ENCODE measurements at places on chromosomes 1 and 21.
A peak's percentile ranks its signal among the peaks of the same experiment; 100 is the strongest.

GRCh38 chr1:200436436-200436835 lies 26.6 kb upstream of the ZNF281 start:
- no peak for DNase-seq

DNA sequence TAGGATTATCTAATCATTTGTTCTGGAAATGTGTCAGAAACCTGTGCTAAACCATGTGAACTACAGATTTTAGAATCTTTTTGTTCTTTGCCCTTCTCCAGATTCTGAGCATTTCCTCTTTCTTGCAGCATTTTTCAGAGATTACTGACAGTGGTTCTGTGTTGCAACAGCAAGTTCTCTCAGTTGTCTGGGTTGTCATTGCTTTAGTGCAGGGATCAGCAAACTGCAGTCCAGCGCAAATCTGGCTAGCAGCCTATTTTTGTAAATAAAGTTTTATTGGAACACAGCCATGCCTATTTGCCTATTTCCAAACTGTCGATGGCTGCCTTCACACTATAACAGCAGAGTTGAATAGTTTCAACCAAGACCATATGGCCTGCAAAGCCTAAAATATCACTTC lies 66.3 kb upstream of the LRRC8D start:
- DNase-seq, result peak; percentile 93

DNA sequence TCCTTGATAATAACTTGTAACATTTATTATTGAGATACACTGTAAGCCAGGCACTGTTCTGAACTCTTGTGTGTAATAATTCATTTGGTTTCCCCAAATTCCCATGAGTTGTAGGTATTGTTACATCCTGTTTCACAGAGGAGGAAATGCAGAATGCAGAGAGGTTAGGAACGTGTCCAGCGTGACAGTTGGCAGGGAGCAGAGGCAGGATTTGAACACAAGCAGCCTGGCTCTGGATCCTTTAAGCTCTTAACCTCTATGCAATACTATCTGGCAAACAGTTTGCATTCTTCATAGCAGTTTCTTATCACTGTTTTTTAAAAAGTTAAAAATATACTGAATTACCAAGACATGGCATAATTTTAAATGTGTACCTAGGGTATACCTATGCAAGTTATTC lies 30.5 kb downstream of the EEIG2 start:
- no peak for DNase-seq

DNA sequence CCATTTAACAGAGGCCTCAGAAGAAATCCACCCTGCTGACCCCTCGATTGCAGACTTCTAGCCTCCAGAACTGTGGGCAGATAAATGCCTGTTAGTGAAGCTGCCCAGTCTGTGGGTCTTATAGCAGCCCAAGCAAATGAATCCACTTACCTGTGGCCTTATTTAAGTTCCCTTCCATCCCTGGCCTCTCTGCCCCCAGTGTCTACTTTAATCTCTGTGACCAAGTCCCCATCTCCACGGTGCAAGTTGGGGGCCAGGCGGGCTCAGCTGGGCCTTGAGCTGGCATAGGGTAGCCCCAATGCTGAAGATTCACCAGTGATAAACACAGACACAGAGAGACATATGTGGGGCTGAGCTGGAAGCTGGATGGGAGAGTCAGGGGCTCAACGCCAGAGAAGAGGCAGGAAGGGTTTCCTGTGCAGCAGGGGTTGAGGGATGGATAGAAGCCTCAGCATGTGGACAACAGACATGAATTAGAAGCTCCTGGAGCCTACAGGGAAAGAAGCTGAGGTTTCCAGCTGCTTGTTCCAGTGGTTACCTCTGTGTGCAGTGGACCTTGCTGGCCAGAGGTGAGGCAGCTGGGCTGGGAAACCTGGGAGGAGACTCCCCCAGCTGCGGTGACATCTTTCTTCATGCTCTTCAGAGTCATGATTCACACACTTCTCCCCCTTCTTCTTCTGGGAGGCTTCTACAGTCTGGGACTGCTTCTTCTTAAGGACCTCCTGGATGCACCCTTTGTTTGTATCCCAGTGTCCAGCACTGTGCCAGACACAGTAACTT lies 13.4 kb upstream of the B3GALT5 start:
- DNase-seq, result no peak

GRCh38 chr1:15515022-15515663 lies 8.9 kb downstream of the CASP9 start:
- peak; percentile 24 for DNase-seq

DNA sequence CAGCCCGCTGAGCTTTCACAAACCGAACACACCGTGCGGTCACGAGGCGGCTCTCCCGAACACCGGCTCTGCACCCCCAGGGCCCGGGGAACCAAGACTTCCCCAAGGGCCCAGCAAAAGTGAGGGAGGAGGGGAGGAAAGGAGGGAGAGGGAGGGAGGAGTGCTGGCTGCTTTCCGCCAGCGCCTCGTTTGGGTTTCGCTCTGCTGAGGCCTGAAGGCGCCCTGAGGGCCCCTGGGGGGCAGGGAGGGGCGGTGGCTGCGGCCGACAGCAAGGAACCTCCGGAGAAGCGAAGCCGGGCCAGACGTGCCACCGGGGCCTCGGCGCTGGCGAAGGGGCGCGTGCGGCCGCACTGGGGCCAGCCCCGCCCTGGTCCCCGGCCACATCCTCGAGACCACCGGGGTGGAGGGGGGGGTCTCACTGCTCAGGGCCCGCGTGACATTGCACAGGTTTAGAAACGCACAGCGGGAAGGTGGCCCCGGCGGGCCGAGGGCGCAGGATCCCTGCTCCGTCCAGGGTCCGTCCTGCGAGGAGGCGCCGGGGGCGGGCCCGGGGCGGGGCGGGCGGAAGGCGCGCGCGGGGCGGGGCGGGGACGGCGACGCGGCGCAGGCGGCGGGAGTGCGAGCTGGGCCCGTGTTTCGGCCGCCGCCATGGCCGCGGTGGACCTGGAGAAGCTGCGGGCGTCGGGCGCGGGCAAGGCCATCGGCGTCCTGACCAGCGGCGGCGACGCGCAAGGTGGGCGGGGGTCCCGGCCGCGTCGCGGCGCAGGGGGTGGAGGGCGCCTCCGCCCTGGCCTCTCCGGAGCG lies at the start of gene PFKL:
Gene PFKL, plus strand, starts transcription at position 596 of the 804 bp plus-strand sequence. Its CDS starts 53 bp downstream, at position 649.
- peak; percentile 44 for DNase-seq

GRCh38 chr1:41464885-41465284 lies 19.6 kb downstream of the EDN2 start:
- DNase-seq, result no peak

DNA sequence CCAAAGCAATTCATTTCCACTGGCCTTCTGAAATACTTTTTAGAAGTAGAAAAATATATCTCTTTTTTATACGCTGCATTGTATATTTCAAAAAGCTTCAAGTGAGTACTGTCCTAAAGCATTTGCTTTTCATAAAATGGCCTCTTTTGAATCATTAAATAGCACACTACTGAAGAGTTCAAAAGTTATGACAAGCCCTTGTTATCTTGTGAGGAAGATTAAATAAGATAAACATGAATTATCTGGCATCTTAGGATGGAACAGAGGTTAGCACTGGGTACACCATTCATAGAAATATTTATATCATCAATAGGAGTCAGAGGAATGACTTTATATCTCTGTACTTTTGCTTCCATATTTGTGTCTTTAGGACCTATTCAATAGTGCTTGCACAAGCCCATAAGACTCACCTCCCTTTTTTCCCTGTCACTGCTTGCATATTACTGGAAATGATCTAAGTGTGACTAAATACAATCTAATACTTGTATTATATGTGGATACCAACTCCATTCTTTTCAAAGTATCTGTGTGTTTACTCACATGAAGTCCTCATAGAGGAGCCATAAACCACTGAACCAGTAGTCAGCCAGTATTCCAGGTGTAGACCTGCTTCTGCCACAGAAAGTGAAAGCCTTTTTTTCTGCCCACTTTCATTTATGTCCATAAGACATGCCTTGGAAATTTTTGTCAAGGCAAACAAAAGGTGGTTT lies 274.2 kb upstream of the C1orf105 start:
- no peak for DNase-seq

DNA sequence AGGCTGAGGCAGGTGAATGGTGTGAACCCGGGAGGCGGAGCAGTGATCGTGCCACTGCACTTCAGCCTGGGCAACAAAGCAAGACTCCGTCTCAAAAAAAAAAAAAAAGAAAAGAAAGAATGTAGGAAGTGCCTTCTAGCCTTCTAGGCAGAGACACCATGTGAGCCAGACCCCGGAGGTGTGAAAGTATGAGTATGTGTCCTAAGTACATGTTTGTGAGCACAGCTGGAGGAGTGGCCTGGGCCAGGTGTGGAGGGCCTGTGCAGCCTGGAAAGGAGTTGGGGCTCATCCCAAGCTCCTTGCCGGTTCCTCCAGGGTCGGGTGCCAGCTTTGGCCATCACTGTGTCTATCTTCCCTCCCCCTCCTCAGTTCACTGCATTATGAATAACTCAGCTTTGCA lies 13.0 kb downstream of the SOX13 start:
- no peak for DNase-seq

- DNase-seq, result no peak
Measured at GRCh38 chr1:239084459-239085080, 301.8 kb upstream of the CHRM3 start.

- no peak for DNase-seq
Measured at GRCh38 chr1:13762642-13763041, 62.7 kb downstream of the PRDM2 start.

GRCh38 chr1:70090141-70090540 lies 115.2 kb downstream of the LRRC40 start:
- no peak for DNase-seq

DNA sequence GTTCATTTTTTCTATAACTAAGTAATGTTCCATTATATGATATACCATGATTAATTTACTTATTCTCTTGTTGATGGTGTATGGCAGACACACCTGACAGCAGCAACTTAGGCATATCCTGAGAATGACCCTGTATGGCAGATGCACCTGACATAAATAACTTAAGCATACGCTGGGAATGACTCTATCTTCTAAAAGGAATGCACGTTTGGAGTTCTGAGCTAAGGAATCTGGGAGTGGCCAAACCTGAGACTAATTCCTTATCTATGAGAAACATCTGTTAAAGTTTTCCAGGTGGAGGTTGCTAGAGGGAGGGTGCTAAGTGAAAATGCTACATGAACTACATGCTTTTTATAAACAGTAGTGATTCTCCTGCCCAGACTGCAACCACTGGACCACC lies 96.7 kb upstream of the RGS18 start:
- no peak for DNase-seq

- no peak for DNase-seq
Measured at GRCh38 chr1:209536843-209537242, 46.7 kb upstream of the CAMK1G start.

DNA sequence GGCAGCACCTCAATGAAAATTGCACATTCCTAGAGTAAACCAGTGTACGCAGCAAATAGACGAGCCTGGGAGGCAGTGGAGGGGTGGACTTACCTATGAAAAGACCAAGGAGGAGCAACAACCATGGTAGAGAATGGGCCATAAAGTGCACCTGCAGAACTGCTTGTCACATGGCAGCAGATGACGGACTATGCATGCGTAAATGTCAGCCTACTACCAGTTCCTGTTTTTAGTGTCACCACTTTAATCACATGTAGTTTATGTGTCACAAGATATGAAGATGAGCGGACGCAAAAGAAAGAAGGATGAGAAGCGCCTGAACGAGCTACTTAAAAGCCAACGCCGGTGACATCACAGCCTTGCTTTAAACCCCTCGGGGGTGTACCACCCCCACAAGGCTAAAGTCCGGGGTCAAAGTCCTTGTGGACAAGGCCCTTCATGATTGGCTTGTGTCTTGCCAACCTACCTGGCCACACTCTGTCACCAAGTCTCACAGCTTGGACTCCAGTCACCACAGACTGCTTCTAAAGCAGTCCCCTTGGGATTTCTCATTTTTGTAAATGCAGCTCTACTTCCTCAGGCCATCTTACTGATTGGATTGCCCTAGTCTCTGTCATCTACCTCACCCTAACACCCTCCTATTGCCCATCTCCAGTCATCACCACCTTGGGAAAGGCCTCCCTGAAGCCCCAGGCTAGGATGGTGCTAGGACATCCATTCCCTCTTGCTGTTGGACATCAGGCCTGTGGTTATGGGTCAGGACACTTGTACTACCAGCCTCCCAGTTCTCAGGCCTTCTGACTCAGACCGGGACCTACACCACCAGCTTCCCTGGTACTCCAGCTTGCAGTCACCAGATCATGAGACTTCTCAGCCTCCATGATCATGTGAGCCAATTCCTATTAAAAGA lies 6.0 kb upstream of the LY9 start:
- DNase-seq, result peak; percentile 80

DNA sequence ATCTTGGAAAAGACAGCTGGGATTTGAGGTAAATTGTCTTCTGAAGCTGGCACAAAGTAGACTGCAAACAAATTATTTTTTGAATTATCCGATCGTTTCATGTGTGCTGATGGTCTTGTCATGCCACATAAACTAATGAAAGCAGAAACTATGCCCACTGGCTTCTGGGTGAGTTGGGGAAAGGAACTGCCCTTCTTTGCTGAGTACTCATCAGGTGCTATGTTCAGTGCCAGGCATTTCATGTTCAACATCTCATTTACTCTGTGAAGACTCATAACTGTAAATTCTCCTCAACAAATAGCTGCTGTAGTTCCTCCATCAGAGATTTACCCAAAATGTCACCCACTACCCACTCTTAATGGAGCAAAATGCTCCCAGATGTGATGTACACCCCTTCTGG lies 1.2 kb downstream of the TRIT1 start:
- DNase-seq, result no peak

DNA sequence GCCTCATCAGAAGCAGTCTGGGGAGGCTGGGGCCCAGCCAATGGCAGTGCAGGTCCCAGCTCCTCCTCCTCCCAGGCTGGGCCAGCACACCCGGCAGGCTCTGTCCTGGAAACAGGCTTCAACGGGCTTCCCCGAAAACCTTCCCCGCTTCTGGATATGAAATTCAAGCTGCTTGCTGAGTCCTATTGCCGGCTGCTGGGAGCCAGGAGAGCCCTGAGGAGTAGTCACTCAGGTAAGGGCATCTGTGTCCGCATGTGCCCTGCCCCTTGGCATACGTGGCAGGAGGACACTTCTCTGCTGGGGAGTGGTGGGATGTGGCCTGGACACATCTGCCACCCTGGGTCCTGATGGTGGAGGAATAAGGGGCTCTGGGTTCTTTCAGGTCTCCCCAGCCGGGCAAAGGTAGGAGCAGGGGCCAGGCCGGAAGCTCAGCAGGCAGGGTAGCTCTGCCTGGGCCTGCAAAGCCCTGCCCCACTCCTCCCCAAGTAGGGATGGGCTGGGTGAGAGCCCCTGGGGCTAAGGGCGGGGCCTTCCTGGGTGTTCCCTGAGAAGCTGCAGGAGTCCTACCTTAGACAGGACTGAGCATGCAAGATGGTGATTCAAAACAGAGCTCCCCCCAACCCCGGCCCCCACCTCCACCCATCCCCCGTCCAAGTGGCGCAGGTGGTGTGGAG lies at the start of gene GJB5:
Gene GJB5, plus strand, starts transcription at position 84 of the 674 bp plus-strand sequence. CDS start 2,284 bp downstream, outside the sequence.
- no peak for DNase-seq

GRCh38 chr1:38344716-38345115 lies 298.1 kb upstream of the POU3F1 start:
- DNase-seq, result no peak

DNA sequence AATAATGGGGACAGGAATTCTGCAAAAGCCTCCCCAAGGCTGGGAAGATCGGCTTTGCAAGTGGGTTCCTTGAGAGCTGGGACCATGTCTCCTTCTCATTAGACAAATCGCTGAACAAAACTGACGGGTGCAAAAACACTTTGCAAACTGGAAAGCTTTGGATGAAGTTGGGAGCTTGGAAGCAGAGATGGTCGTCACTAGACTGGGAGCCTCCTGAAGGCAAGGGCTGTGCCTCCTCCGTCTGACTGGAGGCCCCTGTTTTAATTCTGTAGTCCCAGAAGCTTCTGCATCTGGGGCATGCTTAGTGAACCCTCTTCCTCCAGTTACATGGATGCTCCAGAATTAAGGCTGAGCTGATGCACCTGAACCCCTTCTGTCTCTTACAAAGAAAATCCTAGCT lies 82.3 kb upstream of the IFFO2 start:
- no peak for DNase-seq

- peak; percentile 82 for DNase-seq
Measured at GRCh38 chr21:35940074-35940927, 120.0 kb downstream of the SETD4 start.

- DNase-seq, result peak; percentile 48
Measured at GRCh38 chr1:117051224-117052064, 8.7 kb upstream of the TTF2 start.
